GM23338 (cell line): ENCODE measurements at places on chromosomes 2 and 18. TPM values are rescaled to one million over a fixed set of nuclear protein-coding genes. Genes with fewer than 3 reads are reported as not detected.

The CERKL gene
- 0.69 TPM in 1 of 2 replicates, not detected in the other for total RNA-seq

The SIX2 gene
- 0.31 and 0.87 TPM in 2 replicates for total RNA-seq

The TBC1D8 gene
- total RNA-seq = 36.9 and 39.5 TPM in 2 replicates

The PRKAG3 gene
- total RNA-seq = not detected in 2 replicates

The C2orf81 gene
- total RNA-seq = 4.6 TPM in 2 replicates

The SOS1 gene
- total RNA-seq = 21.9 and 25.2 TPM in 2 replicates

The PUS10 gene
- total RNA-seq = 2.5 and 3.5 TPM in 2 replicates

The LHCGR gene
- total RNA-seq = 0.12 and 0.45 TPM in 2 replicates

The C2orf80 gene
- 3.1 TPM in 1 of 2 replicates, not detected in the other for total RNA-seq

The UGT1A4 gene
- not detected in 2 replicates for total RNA-seq

GRCh38 chr18:42082415-42083234, 127.6 kb downstream of the PIK3C3 start:
- DNase-seq = no peak

DNA sequence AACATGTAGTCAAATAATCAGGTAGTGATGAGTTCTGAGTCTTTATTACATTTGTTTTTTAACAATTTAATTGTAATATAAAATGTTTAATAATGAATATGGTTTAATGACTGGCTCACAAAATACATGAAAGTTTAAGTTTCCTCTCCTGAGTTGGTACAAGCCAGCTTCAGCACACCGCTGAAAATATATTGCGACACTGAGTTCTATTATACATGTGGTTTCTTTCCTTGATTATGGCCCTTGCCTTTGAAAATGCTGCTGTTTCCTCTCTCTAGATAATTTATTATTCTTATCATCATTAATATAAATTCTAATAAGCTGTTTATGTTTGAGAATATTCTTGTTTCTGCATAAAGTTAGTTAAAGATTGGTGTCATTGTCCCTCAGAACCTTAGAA, 249.3 kb downstream of the PARD3B start:
- no peak for DNase-seq

- DNase-seq = no peak
These were observed 832.9 kb upstream of the FANCL start for GRCh38 chr2:59074071-59074470.

DNA sequence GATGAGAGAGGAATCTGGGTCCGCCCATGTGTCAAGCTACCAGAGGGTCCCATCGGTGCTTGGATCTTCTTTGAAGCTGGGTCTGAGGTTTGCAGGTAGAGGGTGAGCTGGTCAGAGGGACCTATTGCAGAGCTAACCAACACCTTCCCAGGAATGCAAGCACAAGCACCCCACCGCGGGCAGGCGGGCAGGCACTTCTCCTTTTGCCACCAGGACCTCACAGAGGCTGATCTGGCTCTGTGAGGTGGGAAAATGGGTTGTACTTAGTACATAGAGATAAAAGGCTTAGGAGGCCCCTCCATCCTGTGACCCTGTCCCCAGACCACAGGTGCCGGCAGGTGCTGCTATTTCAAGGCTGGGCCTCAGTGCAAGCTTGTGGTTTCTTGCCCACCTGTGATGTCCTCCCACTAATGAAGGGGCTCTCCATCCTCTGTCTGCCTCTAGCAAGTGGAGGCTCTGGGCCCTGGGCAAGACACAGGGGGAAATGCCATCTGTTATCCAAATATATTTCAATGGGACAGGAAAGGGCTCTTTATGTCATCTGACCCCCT, 31.4 kb upstream of the IL37 start:
- no peak for DNase-seq

GRCh38 chr2:26975102-26975501, 4.7 kb downstream of the MAPRE3 start:
- DNase-seq = no peak

DNA sequence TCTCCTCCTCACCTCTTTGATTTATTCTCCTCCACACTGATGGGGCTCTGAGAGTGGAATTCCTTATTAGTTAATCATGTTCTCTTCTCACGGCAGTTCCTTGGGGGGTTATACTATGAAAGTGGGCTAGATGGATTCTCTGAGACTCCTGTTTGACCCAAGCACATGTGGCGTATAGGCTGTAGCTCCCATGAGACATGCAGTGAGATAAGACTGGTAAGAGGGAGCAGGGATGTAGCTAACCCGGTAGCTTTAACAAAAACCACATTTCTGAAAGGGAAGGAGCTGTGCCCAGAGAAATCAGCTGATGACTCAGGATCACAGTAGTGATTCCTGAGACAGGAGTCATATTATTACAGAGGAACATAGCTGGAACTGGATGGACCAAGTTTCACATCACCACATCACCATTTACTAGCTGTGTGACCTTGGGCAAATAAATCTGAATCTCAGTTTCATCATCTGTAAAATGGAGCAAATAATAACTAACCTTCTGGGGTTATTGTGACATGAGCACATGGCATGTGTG, 82.9 kb downstream of the CRIM1 start:
- DNase-seq = no peak

GRCh38 chr2:105261061-105261460, 19.5 kb downstream of the GPR45 start:
- DNase-seq = no peak

DNA sequence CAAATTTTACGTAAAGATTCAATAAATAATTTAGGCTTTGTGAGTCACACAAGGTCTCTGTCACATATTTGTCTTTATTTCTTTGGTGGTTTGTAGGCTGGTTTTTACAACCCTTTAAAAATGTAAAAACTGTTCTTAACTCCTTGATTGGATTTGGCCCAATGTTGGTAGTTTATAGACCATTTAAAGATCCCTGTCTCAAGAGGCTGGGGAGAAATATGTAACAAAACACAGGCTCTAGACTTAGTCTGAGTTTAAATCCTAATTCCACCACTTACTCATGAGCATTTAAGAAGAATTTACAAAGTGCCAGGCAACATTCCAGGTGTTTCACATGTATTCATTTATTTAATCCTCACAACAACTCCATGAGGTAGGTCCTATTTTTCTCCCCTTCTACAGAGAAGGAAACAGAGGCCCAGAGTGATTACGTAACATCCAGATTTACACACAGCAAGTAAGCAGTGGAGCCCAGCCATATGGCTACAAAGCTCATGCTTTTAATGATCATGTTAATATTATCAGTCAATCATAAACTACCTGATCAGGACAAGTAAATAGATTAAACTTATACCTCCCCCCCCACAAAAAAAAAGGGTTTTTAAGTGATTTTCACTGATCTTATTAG, 416.6 kb upstream of the ACVR2A start:
- DNase-seq = no peak

- DNase-seq = no peak
These were observed 24.2 kb downstream of the SNORC start for GRCh38 chr2:232894251-232894650.

- DNase-seq = no peak
These were observed 224.3 kb downstream of the KLHL29 start for GRCh38 chr2:23609254-23609653.

GRCh38 chr2:177900082-177900481, 172.5 kb downstream of the PDE11A start:
- no peak for DNase-seq
